ENCODE measurements at places on chromosomes 2 and 18. TPM values are rescaled to one million over a fixed set of nuclear protein-coding genes. Genes with fewer than 3 reads are reported as not detected.

CWC22 gene
- 12.0 TPM for total RNA-seq

GRCh38 chr2:45836740-45837139 lies 185.3 kb downstream of the PRKCE start:
- no peaks in the 10 kb centered on the region for H3K4me1 ChIP-seq
- H3K27me3 ChIP-seq, result no peaks in the 10 kb centered on the region
- H3K4me3 ChIP-seq, result no peak overlapping the region
- DNase-seq, result no peak
- no peak overlapping the region for H3K27ac ChIP-seq

DNA sequence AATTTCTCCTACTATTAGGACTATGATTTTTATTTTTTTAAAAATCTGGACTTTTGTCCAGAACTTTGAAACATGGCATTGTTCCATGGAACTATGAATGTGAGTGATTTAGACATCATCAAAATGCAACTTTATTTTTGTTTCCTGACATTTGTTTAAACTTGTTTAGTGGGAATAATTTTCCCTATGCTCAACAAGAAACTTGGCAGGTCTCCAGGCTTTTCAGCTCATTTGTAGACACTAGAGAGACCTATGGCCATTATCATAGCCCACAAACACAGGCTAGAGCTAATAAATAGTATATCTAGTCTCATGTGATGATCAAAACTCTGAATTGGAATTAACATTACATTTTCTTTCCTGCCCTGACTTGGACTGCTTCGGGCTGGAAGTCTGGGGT lies 145.1 kb upstream of the CELF4 start:
- H3K4me1 ChIP-seq, result no peaks in the 10 kb centered on the region
- no peak overlapping the region for H3K27ac ChIP-seq

- no peaks in the 10 kb centered on the region for H3K27me3 ChIP-seq
- DNase-seq, result no peak
- H3K4me3 ChIP-seq, result no peak overlapping the region
These were observed 302.2 kb downstream of the NDUFA10 start for GRCh38 chr2:239722760-239723470.

DNA sequence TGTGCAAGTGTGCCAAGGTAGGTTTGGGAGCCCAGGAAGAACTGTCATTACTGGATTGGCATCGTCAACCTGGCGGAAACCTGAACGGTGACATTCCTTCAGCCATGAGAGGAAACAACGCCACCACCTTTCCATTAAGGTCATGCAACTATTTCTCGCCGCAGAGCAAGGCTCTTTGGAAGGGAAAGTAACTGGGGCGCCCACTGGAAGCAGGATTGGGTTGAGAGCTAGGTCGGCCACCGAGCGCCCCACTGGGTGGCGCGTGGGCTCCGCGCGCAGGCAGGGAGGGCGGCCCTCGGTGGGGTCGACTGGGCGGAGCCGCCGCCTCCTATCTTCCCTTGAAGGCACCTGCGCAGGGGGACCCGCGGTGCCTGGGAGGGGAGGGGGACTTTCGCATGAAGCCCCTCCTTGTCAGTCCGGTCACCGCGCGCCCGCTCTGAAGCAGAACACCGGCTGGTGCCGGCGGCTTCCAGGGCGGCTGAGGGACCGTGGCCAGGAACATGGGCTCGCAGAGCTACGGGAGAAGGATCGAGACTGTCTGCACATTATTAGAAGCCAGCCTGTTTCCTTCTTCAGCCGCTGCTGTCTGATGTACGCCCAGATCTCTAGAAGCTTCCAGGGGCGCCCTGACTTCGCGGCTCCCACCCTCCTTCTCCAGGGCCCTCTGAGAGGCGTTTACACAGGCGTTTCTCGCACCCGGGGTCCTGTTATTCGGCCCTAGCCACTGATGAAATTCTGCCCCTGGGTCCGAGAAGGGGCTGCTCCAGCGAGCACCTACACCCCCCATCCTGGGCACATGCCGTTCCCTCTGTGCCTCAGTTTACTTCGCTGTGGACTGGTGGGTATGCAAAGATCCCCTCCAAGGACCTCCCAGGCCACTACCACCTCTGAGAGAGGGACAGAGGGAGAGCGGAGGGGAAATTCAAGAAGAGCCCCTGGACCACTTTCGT lies 27.3 kb upstream of the MAL start:
- H3K4me3 ChIP-seq, result no peak overlapping the region
- no peak for DNase-seq
- H3K4me1 ChIP-seq, result no peaks in the 10 kb centered on the region
- no peak overlapping the region for H3K27ac ChIP-seq
- H3K27me3 ChIP-seq, result peaks cover 24% of the 10 kb centered on the region

Data from CD4-positive, alpha-beta T cell (primary cell).